ENCODE measurements at places on chromosomes 5 and 9.

DNA sequence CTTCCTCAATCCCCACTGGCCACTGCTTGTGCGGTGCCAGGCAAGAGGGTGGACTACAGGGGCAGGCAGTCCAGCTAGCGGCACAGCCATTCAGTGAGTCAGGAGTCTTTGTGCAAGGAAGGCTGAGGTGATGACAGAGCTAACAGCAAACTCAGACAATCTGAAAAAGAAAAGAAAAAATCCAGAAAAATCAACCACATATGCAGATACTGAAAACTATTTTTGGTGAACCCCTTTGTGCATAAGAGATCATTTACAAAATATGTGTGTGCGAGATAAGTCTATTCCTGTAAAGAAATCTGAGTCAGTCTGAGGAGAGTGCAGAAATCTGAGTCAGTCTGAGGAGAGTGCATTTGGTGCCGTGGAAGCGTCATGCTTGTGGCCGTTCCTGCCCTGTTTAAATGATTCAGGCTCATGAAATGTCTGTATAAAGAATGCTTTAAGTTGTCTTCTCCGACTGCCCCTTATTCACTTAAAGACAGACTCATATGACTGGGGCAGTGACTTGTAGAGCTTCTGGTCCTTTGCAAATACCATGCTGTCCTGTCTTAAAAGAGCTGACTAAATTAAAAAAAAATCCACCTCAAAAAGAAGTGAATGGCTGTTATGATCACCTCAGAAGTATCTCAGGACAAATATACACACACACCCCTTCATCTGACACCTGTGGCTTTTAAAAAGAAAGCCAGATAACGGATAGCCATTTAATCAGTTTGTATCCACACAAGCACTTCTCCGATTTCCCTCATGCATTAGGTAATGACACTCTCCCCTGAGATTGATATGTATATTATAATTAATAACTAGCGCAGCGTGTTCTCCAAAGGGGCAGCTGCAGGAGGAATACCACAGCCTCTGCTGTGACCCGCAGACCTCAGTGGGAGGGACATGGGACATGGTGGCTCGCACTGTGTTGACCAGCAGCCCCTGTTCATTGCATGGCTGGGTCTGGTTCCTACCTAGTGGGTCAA is 47.3 kb downstream of the TRIO start:
- no peak for DNase-seq

DNA sequence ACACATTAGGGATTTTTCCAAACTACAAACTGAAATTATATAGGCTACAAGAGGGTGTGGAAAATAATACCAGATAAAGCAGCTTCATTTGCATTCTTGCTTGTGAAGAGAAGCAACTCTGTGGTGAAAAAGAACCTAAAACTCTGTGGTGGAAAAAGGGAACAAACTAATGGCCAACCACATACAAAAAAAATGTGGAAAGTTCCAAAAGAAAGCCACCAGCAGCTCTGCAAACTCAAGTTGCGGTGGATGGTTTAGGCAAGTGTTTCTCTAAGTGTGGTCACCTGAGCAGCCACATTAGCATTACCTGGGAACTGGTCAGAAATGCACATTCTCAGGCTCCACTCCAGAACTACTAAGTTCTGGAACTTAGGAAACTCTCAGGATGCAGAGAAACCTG is 586.4 kb downstream of the ACTL7B start:
- DNase-seq = no peak

- no peak for DNase-seq
Measured at GRCh38 chr9:16960084-16960483, 89.6 kb upstream of the BNC2 start.

- no peak for DNase-seq
Measured at GRCh38 chr5:143752165-143752850, 59.7 kb upstream of the HMHB1 start.

Measured in vagina (tissue), 2 donors.